ENCODE measurements at places on chromosomes 11 and 22. TPM values are rescaled to one million over a fixed set of nuclear protein-coding genes. Genes with fewer than 3 reads are reported as not detected.

Gene SPTY2D1
- 20.5 TPM for total RNA-seq

Gene TRIM64
- not detected for total RNA-seq

DNA sequence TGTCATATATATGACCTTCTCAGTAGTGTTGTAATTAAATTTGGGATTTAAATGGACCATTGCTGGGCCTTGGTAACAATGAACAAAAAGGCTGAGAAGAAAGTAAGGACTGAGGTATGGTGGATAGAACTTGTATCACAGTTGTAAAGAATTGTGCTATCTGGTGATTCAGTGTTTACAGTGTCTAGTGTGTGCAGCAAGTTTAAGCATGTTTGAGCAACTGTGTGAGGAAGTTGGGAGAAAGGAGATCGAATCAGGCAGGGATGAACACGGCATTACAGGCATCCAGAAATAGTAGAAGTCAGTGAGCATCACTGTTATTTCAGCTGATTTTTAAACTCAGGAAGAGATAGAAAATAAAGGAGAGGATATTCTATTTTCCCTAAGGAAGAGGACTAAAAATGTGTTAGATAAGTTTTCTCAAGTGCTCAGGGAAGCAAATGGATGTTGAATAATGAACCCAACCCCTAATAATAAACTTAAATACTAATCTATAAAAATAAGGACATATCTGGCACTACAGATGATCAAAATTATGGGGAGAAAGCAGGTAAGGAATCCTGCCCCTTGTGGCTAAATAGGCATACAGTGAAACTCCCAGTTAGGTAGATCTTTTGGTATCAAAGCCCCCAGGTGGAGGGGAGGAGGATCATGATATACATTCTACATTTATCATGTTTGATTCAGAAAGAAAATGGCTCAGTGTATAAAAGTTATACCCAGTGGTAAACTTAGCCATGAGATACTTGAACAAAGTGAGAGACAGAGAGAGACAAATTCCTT is 361.0 kb upstream of the ANO3 start:
- DNase-seq: no peak

- no peak for DNase-seq
Observed at GRCh38 chr11:68470304-68470811, 9.8 kb downstream of the PPP6R3 start.

DNA sequence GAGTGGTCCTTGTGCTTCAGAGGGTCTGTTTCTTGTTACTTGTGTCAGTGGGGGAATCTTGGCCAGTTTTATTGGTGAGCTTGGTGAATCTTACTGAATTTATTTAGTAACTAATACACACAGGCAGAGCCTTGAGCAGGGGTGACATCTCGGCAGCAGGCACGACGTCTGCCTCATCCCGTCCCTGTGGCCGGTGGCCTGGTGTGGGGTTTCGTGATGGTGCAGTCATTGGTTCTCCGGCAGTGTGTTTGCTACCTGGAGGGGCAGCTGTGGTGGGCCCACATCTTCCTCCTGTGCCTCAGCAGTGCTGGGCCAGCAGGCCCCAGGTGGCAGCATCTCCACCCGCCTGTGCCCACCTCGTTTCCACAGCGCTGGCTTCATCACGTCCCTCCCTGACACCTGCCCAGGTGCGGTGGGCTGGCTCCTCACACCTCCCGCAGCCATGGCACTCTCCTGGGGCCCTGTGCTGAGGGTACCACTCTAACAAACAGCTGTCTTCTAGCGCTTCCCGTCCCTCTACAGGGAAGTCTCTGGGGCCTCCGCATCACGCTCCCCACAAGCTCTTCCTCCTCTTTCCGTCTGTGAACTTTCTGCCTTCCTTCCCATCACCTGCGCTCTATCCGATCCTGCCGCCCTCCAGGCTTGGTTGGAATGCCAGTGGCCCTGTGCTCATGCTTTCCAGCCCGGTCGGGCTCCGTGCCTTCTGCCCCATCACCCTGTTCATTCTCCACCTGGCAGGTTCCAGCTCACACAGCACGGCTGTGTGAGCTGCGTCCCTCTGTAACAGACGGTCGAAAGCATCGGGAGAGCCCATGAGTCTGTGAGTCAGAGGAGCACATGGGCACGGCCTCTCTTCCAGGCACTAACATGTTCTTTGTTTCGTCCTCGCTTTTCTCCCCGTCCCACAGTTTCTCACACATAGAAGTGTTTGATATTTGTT is 203.4 kb downstream of the TBC1D22A start:
- no peak for DNase-seq

DNA sequence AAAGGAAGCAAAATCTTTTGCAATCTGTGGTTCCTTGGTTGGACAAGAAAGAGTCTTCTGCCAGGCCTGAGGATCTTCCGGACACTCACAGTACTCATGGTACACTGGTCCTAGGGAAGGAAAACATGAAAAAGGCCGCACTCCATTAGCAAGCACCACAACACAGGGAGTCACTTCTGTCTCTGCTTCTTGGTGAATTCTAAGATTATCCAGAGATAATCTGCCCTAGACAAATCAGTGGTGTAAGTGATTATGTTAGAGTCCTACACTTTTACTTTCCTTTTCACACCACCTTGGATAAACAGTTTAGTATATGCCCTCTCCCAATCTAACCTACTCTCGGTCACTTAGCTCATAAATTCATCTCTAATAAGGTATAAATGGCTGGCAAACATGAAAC is 11.9 kb downstream of the POGLUT3 start:
- DNase-seq: no peak

DNA sequence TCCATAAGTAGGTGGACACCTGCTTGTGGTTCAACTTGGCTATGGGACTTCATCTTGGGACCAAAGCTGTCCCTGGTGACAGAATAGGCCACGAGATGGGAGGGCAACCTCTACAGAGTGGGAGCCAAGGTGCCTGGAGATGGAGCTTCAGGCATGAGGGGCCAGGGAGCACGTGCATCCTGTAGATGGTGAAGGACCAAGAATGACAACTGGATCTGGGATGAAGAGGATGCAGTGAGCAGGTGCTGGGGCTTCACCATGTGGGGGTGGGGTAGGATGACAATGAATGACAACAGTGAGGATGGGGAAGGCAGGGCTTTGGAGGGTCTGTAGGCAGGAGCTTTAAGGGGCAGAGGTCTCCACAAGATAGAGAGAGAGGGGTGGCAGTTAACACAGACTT is 372.0 kb upstream of the B3GAT1 start:
- no peak for DNase-seq
